ENCODE measurements at places on chromosomes 2 and 18. TPM values are rescaled to one million over a fixed set of nuclear protein-coding genes. Genes with fewer than 3 reads are reported as not detected.

The RND3 gene
- not detected for total RNA-seq

The AQP12B gene
- total RNA-seq = not detected

GRCh38 chr2:237625216-237625705, 2.1 kb upstream of the LRRFIP1 start:
- no peak for DNase-seq

GRCh38 chr18:42105394-42105793, 150.4 kb downstream of the PIK3C3 start:
- DNase-seq = no peak

The ARHGEF4 gene
- total RNA-seq = 0.80 TPM

DNA sequence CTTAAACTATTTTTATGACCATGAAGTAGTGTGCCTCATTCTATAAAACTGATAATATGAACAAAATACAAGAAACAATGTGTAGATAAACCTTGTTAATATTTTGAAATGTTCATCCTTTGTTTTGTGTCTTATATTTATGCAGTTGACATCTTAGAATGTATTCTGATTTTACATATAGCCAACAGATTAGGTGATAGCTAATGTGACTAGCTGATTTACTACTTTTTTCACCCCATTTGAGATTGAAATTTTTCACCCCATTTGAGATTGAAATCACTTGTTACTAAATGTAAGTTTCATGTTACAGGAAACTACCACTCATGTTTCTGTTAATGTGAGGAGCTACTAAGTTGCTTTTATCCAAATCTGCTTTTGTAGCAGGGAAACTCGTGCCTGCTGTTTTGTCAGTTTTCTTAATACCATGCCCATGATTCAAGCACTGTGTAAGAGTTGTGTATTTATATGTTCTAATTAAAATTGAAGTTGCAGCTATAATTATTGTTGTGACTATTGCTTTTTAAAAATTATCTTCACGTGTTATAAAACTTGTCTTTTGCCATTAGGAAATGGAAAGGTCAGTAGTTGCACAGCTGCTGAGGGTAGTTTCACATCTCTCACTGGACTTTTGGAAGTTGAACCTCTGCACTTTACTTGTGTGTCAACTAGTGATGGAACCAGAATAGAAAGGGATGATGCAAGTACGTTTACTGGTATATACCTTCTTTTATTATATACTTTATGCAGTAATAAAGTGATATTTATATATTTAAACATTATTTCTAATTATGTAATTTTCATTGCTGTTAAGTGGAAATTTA, 96.6 kb downstream of the BIRC6 start:
- no peak for DNase-seq

DNA sequence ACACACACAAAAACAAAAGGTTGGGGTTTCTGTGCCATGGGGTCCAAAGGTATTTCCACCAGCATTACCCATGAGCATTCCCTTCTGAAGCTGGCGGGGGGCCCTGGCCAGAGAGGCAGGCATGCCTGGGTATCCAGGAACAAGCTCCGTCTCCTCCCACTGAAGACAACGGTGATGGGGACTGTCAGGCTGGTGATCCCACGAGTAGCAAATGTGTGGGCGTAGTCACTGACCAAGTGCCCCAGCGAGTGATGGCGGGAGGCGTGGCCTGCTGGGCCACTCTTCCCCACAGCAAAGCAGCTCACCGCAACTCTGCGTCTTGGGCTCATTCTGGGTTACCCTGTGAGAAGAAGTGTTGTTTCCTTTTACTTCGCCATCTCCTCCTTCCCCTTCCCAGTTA, 270.6 kb downstream of the CDCA7 start:
- DNase-seq = no peak

DNA sequence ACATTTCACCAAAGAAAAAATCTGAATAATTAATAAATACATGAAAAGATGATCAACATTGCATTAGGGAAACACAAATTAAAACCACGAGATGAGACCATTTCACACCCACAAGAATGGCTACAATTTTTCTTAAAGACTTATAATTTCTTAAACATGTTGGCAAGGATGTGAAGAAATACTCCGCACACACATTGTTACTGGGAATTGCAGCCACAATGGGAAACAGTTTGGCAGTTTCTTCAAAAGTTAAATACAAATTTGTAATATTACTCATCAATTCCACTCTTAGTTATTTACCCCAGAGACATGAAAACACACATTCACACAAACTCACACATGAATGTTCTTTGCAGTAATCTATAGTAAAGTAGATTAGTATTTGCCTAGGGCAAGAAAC, 363.3 kb upstream of the SMIM21 start:
- DNase-seq = no peak

The UGT1A10 gene
- not detected for total RNA-seq

DNA sequence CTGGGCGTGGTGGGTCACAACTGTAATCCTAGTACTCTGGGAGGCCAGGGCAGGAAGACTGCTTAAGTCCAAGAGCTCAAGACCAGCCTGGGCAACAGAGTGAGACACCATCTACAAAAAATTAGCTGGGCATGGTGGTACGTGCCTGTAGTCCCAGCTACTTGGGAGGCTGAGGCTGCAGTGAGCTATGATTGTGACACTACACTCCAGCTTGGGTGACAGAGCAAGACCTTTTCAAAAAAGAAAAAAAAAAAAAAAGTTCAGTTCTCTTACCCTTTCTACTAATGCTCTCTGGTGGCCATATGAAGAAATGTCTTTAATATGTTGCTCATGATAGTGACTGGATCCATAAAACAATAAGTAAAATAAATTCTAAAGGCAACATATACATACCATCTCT, 14.9 kb downstream of the TYW5 start:
- DNase-seq = no peak

The PSD4 gene
- 137 TPM for total RNA-seq

The TUBA4B gene
- not detected for total RNA-seq

DNA sequence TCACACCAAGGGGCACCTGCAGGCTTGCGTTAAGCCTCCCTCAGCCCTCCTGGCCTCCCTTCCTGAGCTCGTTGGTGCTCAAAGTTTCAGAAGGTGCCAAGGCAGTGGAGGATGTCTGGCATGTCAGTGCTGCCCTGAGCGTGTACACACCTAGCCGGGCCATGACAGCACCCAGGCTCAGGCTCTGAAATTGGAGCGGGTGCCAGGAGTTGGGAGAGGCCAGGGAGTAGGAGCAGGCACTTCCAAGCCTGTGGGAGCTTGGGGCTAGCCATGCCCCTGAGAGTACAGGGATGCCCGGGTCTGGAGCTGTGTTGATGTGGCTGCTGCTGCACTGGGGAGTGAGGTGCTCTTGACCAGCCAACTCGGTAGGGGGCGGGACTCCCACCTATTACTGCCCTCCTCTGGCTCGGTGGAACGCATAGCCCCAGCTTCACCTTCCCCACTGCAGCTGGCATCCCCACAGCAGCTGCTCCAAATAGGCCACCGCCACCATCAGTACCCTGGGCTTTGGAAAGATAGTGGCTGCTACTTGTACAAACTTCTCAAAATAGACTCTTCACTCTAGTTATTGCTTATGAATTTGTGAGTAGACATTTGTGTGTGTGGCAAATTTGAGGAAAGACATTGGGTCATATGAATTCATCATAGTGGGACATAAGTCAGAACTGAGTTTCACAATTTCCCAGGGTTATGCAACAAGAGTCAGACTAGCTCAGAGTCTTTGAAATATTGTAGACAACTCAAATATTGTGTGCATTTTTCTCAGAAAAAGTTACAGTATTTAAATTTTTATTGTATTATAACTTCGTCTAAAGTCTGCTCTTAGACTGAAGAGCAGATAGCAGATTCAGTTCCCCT, 6.8 kb upstream of the PCARE start:
- DNase-seq = no peak

DNA sequence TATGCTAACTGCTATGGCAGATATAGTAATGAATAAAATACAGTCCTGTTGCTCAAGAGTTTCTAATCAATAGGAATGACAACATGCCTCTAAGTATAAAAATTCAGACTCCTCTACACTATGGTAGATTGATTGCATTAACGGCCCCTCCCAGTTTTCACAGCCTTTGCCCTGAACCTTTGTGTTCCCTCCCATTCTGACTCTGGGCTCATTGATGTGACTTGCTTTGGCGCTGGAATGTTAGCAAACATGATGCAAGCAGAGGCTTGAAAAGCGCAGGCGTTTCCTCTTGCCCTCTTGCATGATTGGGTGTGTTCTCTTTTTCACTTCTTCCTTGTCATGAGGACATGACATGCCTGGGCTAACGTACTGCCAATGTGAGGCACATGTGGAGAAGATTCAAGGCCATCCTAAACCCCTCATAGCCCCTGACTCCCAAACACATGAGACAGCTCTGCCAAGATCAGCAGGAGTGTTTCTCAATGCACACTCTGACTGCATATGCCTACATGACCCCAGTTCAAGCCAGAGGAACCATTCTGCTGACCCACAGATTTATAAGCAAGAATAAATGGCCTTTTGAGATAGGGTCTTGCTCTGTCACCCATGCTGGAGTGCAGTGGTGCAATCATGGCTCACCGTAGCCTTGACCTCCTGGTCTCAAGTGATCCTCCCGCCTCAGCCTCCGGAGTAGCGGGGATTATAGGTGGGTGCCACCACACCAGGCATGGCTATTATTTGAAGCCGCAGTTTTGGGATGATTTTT, 49.7 kb upstream of the CD28 start:
- DNase-seq = no peak

- DNase-seq = peak; percentile 11
Measured at GRCh38 chr2:64036034-64036705, 16.9 kb upstream of the VPS54 start.

The KIAA2012 gene
- total RNA-seq = not detected

The RBBP8 gene
- total RNA-seq = 72.5 TPM

The CACNB4 gene
- 1.5 TPM for total RNA-seq

- DNase-seq = no peak
Measured at GRCh38 chr2:129178356-129178755, 801.1 kb upstream of the RAB6C start.

The RAMP1 gene
- 0.47 TPM for total RNA-seq

Data from activated naive CD4-positive, alpha-beta T cell treated with anti-CD3 and anti-CD28 coated beads, Interleukin-2, amount 50 U/mL, for 72 hours (primary cell).